ENCODE measurements at places on chromosomes 6 and 20.
A peak's percentile ranks its signal among the peaks of the same experiment; 100 is the strongest.

- no peak for DNase-seq
These were observed 165.6 kb downstream of the TRIM27 start for GRCh38 chr6:28758046-28758817.

DNA sequence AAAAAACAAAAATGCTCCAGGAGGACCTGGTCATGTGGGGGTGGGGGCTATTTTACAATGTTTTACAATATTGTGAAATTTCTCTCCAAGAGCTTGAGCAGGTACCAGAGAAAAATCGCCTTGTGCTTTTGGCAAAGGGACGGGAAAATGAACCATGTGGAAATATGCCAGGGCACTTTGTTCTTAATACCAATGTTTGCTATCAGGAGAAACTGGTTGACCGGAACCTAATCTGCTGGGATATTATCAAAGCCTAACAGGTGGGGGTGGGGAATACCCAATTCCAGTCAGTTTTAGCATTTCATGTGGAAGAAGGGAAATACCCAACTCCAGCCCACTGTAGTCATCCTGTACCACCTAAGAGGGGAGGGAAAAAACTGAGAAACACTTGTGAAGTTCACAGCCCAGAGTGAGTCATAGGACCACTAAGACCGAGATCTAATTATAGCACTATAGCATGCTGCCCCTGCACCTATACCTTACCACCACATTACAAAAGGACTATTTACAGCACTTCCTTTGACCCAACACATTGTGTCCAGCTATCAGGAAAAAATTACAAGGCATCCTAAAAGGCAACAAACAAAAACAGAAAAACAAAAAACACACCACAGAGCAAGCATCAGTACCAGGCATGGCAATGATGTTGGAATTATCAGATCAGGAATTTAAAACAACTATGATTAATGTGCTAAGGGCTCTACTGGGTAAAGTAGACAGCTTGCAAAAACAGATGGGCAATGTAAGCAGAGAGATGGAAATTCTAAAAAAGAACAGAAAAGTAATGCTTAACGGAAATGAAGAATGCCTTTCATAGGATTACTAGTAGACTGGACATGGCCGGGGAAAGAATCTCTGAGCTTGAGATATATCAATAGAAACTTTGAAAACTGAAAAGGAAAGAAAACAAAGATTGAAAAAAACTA, 84.1 kb upstream of the POPDC3 start:
- DNase-seq: no peak

DNA sequence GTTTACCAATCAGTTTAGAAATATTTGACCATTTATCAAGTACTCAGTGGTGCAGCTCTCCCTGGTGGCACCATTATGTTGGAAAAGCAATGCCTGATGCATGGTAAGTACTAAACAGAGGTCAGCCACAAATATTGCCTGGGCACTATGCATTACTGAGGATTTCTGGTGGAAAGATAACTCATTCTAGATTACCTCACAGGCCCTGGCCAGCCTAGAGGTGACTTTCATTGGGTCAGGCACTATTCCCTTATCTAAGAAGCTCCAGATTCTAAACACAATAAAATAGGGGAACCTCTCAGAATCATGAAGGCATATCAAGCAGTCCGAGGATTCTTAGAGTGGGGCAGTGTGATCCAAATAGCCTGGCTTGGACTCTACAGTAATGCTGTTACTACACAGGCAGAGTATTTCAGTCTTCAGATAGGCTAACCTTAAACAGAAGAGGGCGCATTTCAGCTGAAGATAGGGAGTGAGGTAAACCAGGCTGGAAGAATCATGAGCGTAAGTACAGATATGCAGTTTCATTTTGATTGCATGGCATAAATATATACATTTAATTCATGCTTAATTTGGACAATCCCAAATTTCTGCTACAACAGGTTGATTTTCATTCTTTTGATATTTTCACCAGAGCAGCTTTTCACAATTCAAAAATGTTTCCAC, 12.1 kb downstream of the LGSN start:
- peak; percentile 47 for DNase-seq

- no peak for DNase-seq
These were observed 119.6 kb downstream of the TFAP2C start for GRCh38 chr20:56748476-56749377.

- no peak for DNase-seq
These were observed 32.6 kb downstream of the NCOA6 start for GRCh38 chr20:34792687-34793363.

GRCh38 chr6:128711149-128711548, 171.8 kb upstream of the LAMA2 start:
- no peak for DNase-seq

GRCh38 chr6:143747347-143747842, 69.6 kb downstream of the PHACTR2 start:
- DNase-seq: no peak

DNA sequence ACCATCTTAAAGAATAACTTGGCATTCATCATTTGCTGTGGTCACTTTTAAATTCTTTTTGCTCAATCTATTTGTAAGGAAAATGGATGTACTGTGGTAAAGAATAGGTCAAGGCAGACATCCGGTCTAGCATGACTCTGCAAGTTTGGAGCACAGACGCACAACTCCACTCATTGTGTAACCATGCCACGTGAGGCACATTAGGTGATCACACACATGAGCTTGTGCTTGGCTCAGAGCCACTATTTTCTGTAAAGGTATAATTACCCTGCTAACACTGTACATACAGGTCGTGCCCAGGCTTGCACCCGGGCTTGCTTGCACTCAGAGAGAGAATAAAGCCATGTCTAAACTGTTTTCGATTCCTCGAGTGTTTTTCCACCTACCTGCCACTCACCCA, 1289.1 kb upstream of the ADGRB3 start:
- no peak for DNase-seq

DNA sequence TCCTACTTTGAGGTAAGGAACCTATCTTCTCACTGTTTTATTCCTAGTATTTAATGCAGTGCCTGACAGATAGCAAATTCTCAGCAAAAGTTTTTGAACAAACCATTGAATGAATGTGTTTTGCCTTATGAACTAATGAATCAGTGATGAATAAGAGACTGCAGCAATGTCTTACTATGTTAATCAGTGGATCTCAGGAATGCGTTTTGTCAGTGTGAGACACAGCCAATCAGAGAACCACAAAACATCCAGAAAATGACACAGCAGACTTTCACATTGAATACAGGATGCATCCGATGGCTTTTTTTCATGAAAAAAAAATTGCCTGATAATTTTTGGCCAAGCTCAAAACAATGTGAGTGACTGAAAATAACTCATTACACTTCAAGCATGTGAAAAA, 270.5 kb downstream of the BMP2 start:
- no peak for DNase-seq

DNA sequence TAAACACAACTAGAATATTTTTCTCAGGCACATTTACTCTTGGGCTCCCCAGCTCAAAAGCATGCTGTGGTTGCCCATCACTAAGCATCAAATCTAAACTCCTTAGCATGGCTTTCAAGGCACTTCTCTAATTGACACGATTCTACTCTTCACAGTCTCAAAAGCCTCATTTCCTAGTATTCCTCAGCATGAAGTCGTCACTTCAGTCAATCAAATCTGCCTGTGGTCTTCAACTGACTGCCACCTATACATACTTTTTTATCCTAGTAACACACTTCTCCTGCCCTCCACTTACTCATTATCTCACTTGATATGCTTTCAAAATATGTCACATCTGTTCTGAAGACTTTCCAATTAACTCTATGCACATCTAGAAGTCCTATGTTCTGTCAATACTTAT, 110.3 kb downstream of the TBC1D32 start:
- DNase-seq: no peak

DNA sequence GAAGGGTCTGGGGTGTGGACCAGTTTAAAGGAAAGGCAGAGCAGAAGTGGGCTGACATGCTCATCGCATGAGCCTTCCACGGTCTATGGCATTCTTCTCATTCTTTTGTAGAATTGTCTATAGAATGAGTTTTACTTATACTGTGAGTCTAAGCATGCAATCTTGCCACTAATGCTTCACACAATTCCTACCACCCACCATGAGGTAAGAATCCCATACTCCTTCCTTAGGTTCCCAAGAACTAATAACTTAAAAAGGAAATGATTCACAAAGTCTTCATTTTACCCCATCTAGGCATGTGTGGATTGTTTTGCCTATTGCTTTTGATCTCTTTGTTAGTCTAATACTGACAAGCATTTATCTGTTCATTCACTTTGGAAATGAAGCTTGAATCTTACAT, 195.2 kb downstream of the LY86 start:
- no peak for DNase-seq

GRCh38 chr6:136171231-136171630, 78.9 kb downstream of the MTFR2 start:
- no peak for DNase-seq

- no peak for DNase-seq
These were observed 488.4 kb upstream of the JAG1 start for GRCh38 chr20:11162026-11162775.

DNA sequence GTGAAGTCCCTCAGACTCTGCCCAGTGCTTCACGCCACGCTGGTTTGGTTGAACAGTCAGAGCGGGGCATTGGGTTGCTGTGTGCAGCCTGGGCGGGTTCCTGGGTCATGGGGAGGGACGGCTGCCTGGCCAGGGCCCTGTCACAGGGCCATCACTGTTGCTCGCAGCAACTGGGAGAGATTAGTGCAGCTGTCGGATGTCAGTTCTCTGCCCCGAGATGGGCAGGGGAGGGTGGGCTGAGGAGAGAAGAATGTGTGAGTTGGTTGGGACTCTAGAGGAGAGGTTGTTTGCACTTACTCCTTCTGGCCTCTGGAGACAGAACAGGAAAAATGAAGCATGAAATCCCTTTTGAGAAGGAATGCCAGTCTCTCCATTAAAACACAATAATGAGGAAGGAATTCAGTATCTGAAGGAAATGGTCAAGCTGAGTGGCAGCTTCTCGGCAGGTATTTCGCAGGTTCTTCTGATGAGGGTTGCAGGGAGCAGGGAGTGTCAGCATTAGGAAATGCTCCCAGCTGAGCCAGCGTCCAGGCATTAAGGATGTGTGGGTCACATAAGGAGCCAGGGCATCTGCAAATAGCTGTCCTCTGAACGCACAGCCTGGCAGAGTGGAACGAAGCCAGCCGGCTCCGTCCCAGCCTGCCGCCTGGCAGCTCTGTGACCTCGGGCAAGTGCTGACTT, 95.9 kb downstream of the SSR1 start:
- no peak for DNase-seq

GRCh38 chr20:50269091-50270033, 78.7 kb downstream of the CEBPB start:
- DNase-seq: no peak

DNA sequence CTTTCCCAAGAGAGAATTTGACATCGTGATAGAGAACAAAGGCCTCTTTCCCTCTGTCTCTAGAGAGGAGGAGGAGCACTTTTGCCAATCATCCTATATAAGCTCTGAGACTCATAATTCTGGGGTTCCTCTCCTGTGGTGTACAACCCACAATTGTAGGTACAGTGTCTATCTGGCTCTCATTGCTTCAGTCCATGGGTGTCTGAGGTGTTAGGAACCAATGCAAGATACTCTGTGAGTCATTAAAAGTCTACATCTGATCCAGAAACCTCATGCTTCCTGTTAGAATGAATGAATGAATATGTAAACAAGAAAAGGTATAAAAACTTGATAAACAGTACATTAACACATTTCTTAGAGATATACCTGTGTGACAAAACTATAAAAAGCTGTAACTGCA, 356.7 kb downstream of the QKI start:
- DNase-seq: no peak

- no peak for DNase-seq
These were observed 30.6 kb upstream of the CCDC167 start for GRCh38 chr6:37530297-37530696.

GRCh38 chr6:36362551-36363370, 24.7 kb downstream of the ETV7 start:
- no peak for DNase-seq

- DNase-seq: no peak
These were observed 4.3 kb downstream of the UST start for GRCh38 chr6:148750838-148751792.

- DNase-seq: no peak
These were observed 66.8 kb upstream of the AFDN start for GRCh38 chr6:167759912-167760311.

DNA sequence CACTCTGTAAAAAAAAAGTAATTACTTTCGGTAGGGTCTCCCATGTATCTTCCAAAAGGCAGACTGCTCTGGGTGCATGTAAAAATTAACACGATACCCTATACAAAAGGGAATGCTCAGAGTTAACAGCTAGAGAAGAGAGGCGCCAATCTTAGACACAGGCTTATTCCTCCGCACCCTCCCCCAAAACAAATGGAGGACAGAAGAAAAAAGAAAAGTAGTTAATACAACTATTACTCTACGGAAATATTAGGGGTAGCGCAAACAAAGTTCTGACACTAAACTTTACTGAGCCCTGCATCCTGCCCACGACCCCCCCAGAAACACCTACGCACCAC, 331 bp upstream of the UFL1 start:
- DNase-seq: no peak

- no peak for DNase-seq
These were observed 371.1 kb downstream of the BCKDHB start for GRCh38 chr6:80477591-80477990.

- no peak for DNase-seq
These were observed 78.4 kb downstream of the PREP start for GRCh38 chr6:105324386-105324950.

DNA sequence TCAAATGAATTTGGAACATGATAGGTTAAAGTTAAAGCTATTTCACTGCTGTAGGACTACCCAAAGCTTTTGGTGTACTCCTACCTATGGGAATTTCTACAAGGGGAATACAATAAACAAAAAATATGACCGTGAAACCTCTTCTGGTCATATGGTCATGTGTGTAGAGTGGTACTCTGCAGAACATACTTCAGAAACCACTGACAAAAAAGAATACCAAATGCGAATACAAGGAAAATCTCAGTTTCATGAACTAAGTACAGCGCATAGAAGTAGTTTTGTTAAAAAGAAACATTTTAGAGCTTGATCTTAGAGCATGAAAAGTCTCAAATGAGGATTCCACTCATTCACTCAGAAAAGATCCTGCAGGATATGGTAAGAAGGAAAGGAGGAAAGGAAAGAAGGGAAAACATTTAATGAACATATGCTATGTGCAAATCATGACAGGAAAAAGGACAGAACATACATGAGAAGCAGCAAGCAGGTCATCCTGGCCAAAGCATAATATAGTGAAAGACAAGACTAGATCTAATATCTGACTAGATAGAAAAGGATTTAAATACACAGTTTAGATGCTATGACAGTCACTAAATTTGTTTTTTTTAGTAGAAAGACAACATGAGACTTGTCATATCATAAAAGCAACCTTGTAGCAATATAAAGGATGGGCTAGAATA, 36.5 kb downstream of the SNX14 start:
- DNase-seq: no peak

DNA sequence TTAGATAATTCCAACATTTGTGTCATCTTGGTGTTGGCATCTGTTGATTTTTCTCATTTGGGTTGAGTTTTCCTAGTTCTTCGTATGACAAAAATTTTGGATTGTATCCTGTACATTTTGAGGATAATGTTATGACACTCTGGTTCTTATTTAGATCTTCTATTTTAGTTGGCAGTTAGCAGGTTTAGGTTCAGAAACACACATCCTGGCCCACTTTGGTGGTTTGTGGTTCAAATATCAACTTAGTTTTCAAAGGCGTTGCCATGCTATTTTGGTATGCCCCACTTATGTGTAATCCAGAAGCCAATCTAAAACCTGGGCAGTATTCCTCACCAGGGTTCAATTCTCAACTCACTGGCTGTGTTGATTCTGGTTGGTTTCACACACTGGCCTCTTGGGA, 68.2 kb downstream of the NOX3 start:
- no peak for DNase-seq

All from GM20000 (cell line).